Activated naive CD4-positive, alpha-beta T cell treated with anti-CD3 and anti-CD28 coated beads, Interleukin-2, amount 10 ng/mL, durations not matched to agents 5 hours and 36 hours (primary cell): ENCODE measurements at places on chromosomes 11 and 22. TPM values are rescaled to one million over a fixed set of nuclear protein-coding genes. Genes with fewer than 3 reads are reported as not detected.

The CYTH4 gene
- total RNA-seq = 113 TPM

The OR2AG1 gene
- total RNA-seq = not detected

The CYB5R3 gene
- total RNA-seq = 58.9 TPM

The PYGM gene
- total RNA-seq = 5.9 TPM

The CCDC81 gene
- 0.51 TPM for total RNA-seq

The MMP13 gene
- total RNA-seq = not detected

The KLHL35 gene
- 0.99 TPM for total RNA-seq

The TRIM49 gene
- total RNA-seq = not detected
